ENCODE measurements at places on chromosomes 3 and 15. TPM values are rescaled to one million over a fixed set of nuclear protein-coding genes. Genes with fewer than 3 reads are reported as not detected.

GPR160 gene
- polyA plus RNA-seq, result 17.4 TPM

RASL12 gene
- not detected for polyA plus RNA-seq

NCEH1 gene
- 3.4 TPM for polyA plus RNA-seq

ZNF502 gene
- 1.4 TPM for polyA plus RNA-seq

NTRK3 gene
- polyA plus RNA-seq, result not detected

CP gene
- not detected for polyA plus RNA-seq

Measured in B cell (primary cell).